ENCODE measurements at places on chromosomes 3 and 15.
A peak's percentile ranks its signal among the peaks of the same experiment; 100 is the strongest.

DNA sequence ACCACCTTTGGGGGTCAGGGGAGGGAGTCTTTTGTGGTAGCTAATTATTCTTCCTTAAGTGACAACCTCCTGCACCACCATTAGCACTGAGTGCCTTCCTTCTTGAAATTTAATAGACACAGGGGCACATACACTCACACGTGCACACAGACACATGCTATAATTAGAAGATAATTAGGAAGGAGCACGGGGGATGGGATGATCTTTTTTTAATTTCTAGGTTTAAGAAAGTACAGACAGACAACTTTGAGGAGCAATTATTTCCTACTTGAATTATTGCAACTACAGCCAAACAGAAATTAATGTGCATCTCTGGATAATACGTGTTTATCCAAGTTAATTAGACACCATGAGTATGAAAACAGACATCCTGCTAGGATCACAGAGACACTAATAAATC, 44.8 kb upstream of the GUCA1C start:
- DNase-seq = no peak

DNA sequence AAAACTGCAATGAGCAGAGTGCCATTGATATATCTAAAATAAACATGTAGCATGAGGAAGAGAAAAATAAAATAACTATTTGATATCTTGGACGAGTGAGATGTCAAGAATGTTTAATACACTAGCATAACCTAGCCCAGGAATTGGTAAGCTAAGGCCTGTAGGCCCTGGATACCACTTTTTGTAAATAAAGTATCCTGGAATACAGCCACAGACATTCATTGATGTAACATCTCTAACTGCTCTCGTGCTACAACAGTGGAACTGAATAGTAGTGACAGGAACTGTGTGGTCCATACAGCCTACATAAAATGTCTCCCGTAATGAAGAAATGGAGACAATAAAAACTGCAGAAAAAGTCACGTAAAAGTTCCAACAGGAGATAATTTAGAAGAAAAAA, 869.0 kb downstream of the AGBL1 start:
- no peak for DNase-seq

GRCh38 chr3:186461141-186461540, 83.0 kb downstream of the CRYGS start:
- peak; percentile 15 for DNase-seq

DNA sequence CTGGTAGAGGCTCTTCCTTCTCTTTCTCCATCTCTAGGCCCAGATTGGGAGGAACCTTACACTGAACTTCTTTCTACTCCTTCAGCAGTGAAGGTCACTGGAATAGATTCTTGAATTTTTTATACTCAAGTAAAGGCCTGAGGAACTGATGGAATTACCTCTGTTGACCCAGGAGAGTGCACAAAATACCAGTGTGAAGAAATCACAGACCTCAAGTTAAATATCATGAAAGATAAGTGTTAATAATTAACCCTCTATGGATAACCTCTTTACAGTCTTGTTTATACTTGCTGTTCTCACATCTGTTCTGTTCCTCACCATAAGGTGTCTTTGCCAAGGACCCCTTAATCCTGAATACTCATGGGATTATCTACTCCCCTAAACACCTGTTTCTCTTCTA, 244.4 kb upstream of the STAC start:
- no peak for DNase-seq

DNA sequence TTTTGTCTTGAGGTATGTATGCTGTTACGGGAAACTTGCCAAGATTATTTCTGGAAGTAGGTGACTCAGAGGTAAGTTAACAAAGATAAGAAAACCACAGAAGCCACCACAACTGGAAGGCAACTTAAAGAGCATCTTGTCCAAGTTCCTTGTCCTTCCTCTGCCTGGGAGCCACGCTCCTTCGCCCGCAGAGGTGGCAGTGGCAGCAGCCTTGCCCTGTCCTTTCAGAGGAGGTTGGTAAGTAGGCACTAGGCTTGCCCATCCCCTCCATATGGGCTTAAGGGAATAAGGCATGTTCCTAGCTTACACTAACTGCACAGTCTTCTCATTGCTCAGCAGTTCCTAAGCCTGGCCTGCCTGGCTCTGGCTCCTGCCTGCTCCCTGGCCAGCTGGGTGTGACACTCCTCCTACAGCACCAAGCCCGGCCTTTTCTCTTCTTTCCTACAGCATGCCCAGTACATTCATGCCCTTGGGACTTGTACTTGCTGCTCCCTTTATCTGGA, 48.0 kb upstream of the RAB6B start:
- DNase-seq = peak; percentile 83
